NCI-H2227 treated with DMSO at 0.1 percent for 48 hours (cell line): ENCODE measurements at places on chromosomes 1 and 21.

GRCh38 chr21:16426936-16427335 is 697.2 kb downstream of the USP25 start:
- no peak for DNase-seq

- no peak for DNase-seq
Observed at GRCh38 chr1:219902951-219903350, 25.4 kb downstream of the SLC30A10 start.

DNA sequence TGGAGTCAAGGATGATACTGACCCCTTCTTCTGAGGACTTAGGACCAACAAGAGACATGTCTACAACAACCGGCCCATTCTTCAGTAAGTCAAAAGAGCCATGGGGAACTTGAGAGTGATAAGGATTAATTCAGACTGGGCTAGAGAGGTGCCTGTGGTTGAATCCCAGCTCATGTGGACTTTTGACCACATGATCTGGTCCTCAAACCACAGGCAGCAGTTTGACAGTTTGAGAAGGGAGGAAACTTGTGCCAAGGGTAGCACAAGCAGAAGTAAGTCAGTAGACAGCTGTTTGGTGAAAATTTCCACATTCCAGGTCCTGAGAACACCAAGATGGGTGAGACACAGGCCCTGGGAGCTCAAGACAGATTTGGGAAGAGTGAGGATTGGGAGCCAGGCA is 19.8 kb downstream of the SH3BP5L start:
- no peak for DNase-seq

- no peak for DNase-seq
Observed at GRCh38 chr1:156808186-156809030, 8.2 kb downstream of the SH2D2A start.
